ENCODE measurements at places on chromosomes 12 and 14.

GRCh38 chr12:89153341-89153740 is 199.0 kb downstream of the DUSP6 start:
- no peak for DNase-seq

GRCh38 chr12:45329702-45330101 is 113.8 kb downstream of the ANO6 start:
- no peak for DNase-seq

DNA sequence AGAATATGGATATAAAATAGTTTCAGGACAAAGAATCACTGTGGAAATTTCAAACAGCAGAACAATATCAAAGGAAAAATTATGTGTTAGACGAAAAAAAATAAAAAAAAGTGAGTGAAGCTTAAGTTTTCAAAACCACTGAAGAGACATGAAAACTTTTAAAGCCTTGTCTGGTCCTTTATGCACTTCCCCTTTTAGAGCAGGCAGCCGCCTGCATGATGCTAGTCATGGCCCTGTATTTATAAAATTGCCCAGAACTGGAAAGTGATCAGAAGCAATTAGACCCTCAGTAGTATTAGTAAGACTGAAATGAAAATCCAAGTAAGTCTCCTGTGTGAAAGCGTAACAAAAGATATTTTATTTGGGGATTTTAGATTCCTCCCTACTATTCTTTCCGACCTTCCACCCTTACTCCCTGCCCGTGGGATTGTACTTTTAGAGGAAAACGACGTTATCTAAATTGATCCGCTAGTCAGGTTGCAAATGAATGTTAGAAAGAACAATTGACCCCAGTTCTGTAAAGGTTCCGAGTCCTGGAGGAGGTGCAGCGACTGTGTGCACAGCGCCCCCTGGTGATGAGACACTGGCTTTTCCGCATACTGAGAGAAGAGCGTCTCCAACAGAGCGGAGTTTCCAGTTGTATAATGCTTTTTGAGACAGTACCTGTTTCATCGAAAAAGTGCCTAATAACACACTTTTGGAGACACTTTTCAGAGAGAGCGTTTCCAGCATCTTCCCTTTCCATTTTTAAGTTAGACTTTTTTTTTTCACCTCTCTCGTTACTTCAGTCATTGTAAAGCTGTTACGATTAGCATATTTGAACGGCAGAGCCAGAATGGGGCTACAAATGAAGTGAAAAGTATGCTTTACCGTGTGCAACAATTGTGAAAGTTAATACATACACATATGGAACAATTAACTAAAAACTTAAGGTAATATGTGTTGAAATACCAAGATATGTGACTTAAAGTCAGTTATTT is 12.4 kb downstream of the MGST1 start:
- no peak for DNase-seq

- no peak for DNase-seq
Measured at GRCh38 chr12:1629338-1630132, 504 bp downstream of the WNT5B start.

GRCh38 chr12:49051373-49051764 is 9.2 kb downstream of the KMT2D start:
- DNase-seq = no peak

- no peak for DNase-seq
Measured at GRCh38 chr12:120495186-120495730, 655 bp upstream of the DYNLL1 start.
